Cerebellar cortex (tissue), 1 donor: ENCODE measurements at places on chromosomes 7 and 10.

DNA sequence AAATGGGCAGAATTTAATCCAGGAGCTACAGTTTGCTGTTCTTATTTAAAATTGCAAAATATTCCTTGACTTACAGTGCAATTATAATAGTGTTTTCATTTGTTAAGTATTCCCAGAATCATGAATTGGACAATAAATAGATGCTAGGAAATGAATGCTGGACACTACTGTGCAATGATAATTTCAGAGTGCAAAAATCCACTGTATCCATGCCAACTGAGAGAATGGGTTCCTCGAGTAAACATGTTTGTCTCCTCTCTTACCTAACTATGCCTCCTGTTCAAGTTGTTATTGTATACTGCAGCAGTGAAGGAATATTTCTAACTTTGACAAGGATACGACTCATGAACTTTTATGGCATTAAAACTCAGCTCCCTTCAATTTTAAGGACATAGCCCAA lies 1396.3 kb downstream of the GATA3 start:
- no peak for DNase-seq

DNA sequence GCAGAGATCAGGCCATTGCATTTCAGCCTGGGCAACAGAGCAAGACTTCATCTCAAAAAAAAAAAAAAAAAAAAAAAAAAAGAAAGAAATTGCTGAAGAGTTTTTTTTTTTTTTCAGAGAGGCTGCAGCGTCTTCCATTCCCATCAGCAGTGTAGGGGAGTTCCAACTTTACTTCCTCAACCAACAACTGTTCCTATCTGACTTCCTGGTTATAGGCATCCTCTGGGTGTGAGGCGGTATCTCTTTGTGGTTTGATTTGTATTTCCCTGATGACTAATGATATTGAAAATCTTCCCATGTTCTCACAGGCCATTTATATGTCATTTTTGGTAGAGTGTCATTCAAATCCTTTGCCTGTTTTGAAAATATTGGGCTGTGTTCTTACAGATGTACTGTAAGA lies 40.2 kb downstream of the PRTFDC1 start:
- no peak for DNase-seq

GRCh38 chr7:108045669-108046068 lies 42.7 kb upstream of the LAMB1 start:
- DNase-seq, result no peak

- DNase-seq, result no peak
Observed at GRCh38 chr7:135971366-135971725, 5.8 kb downstream of the MTPN start.

GRCh38 chr10:77146712-77147336 lies 490.8 kb downstream of the KCNMA1 start:
- DNase-seq, result no peak

- DNase-seq, result peak; percentile 71
Observed at GRCh38 chr7:80060218-80060806, 74.3 kb upstream of the GNAI1 start.

DNA sequence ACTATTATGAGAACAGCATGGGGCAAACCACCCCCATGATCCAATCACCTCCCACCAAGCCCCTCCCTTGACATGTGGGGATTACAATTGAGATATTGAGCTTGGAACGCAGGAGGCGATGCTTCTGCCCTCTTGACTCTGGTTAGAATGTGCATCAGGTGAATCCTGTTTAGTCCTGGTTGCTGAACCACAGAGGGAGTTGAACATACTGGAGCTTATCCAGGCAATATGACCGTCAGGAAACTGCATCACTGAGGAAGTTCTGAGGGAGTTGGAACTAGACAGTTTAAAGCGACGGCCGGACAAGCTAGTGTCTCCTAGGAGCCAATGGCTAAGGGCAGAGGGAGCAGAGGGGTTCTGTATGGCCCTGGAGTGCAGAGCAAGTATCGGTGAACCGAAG lies 31.8 kb upstream of the GARS1 start:
- DNase-seq, result no peak

DNA sequence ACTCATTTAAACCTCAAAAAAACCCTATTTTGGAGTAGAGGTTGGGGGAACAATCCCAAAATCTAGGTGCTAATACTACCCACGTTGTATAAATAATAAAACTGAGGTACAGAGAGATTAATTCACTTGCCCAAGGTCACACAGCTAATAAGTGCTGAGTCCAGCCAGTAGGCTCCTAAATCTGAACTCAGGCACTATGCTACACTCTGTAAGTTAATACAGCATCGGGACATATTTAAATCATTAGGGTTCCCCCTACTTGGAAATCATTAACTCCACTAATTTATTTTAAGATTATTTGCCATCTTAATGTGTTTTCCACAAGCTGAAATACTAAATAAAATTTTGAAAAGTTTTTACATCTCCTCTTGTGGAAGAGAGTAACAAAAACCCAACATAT lies 24.2 kb downstream of the PIP4K2A start:
- DNase-seq, result no peak

DNA sequence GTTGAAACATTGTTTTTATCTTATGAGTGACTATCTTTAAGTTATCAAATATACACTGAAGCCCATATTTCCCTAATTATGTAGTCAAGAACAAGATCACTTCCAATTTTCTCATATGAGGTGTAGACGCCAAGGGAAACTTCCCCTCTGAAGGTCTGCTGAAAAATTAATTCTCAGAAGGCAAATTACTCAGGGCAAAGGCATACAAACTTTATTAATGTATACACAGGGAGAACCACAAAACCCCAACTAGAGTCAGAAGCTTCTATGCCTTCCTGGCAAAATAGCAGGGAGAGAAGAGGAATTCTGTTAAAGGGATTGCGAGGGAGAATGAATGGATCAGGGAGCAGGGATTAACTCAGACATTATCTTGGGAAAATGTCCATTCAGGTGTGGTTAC lies 83.4 kb downstream of the DOCK4 start:
- DNase-seq, result no peak

GRCh38 chr10:132835848-132836233 lies 49.9 kb upstream of the NKX6-2 start:
- DNase-seq, result no peak

DNA sequence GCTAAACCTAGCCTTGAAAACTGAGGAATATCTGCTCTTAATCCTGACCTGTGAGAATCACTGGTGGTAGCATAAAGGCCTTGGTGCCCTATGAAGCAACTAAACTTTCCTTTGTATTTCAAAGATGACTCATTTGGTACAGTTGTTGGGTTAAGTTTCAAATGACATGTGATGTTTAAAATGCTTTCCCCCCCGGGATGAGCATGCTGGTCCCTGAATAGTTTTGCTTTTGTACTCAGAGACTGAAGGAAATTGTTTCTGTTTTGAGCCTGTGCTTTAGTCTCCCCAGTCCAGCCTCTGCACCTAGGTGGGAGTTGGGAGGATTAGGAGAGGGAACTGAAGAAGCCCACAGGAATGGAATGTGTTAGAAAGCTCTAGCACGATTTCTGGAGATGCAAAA lies 258.9 kb upstream of the NPY start:
- DNase-seq, result no peak

- no peak for DNase-seq
Observed at GRCh38 chr10:108436096-108436495, 1271.6 kb upstream of the SORCS1 start.

DNA sequence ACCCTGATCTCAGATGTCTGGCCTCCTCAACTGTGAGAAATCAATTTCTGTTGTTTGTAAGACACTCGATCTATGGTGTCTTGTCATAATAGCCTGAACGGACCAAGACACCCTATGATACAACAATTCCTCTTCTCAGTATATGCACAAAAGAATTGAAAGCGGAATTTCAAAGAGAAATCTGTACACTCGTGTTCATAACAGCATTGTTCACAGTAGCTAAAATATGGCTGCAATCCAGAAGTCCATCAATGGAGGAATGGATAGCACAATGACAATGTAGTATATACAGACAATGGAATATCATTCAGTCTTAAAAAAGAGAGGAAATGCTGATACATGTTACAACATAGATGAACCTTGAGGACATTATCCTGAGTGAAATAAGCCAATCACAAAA lies 354.6 kb downstream of the SFMBT2 start:
- no peak for DNase-seq

GRCh38 chr7:2601065-2601464 lies 30.7 kb upstream of the TTYH3 start:
- DNase-seq, result no peak

- DNase-seq, result no peak
Observed at GRCh38 chr10:102322914-102323313, 72.6 kb upstream of the NFKB2 start.

DNA sequence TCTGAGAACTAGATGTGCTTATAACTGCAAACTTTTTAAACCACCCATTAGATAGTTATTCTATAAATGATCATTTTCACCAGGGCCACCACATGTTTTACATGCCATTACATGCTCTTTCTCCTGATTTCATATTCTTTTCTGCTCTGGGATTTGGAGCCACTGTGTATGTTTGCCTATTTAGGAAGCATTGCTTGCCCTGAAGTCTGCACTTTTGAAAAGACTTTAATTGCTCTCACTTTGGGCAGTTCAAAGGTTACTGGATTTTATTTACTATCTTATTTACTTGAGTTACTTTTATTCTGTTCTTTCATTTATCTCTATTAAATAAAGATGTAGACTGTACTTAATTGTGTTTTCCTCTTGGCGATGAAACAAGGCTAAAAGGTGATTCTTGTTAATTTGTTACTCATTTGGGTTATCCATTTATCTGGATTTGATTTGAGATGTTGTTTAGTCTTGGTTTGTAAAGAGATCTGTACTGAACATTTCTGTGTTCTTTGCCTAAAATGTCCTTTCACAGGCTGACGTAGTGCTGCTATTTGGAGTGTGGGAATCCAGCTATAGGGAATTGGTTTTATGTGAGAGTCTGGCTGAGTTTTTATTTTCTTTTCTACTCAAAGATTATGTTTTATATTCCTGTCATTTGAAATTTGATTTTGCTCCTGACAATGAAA lies 88.8 kb downstream of the SUGCT start:
- no peak for DNase-seq

DNA sequence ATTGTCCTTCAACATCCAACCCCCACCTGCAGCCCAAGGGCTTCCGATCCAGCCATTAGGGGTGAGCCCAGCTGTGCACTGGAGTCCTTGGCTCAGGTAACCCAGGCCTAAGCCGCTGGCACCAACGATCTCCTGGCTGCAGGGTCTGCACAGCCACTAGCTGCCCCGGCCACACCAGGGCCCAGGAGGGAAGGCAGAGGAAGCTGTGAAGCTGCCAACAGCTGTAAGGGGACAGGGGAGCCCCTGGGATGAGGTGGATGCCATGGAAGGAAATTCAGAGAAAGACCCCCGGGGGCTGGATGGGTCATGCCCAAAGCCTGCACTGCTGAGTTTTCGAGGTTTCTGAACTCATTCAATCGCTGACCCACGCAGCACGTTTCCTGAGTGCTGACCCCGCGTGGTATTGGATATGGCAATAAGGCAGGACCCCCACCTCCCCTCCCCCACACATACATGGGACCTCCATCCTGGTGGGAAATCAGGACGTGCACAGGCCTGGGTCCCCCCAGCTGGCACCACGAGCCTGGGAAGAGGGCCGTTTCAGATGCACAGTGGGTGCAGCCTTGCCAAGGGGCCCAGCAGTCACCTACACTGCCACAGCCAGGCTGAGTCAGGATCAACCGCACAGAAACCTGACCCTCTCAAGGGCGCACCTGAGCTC lies 170.3 kb downstream of the DIP2C start:
- no peak for DNase-seq

DNA sequence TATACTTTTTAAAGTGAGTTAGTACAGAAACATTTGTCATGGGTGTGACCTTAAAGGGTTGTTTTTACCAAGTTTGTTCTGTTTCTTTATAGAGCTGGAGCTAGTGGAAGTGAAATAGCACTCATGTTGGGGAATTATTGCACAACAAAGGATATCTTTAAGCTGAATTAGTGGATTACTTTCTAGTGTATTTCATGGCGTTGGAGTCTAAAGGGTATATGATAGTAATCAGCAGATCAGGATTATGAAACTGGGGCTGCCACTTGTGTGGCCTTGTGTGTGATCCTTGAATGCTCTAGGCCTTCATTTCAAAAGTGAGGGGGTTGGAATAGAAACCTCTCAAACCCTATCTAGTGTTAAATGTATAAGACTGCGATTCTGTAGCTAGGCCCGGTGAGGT lies 123.6 kb downstream of the LYZL1 start:
- DNase-seq, result no peak

GRCh38 chr10:63446716-63447440 lies 18.9 kb downstream of the JMJD1C start:
- DNase-seq, result no peak

DNA sequence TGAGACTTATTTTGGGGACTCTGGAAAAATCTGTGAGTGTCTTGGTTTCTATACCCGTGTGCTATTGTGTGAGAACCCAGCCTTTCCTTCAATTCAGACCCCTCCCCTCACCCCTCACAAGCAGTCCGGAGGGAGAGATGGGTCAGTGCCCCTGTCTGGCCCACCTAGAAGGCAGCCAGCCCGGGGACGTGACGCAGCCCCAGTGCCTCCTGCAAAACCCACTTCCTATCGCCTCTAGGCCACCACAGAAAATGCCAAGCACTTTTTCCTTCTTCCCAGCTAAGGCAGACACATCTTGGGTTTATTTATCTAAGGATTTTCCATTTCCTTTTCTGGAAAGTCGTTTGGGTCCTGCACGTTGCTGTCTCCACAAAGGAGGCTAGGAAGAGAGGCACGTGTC lies 11.6 kb upstream of the AQP1 start:
- no peak for DNase-seq

GRCh38 chr10:127922675-127923366 lies 15.9 kb downstream of the PTPRE start:
- no peak for DNase-seq

DNA sequence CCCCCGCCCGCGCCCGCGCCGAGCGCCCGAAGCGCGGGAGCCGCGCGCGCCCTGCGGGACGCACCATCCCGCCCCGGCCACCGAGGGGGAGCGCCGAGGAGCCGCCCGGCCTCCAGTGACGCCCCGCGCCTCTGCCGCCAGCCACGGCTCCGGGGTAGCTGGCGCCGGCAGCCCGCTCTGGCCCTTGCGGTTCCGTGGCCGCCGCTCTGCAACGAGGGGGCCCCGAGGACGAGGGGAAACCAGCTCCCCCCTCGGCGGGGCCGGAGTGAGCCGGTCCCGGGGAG lies at the start of gene PAXIP1:
Gene PAXIP1, minus strand, starts transcription at position 33 of the 284 bp plus-strand sequence. CDS start 195 bp downstream, outside the sequence.
- DNase-seq, result no peak

DNA sequence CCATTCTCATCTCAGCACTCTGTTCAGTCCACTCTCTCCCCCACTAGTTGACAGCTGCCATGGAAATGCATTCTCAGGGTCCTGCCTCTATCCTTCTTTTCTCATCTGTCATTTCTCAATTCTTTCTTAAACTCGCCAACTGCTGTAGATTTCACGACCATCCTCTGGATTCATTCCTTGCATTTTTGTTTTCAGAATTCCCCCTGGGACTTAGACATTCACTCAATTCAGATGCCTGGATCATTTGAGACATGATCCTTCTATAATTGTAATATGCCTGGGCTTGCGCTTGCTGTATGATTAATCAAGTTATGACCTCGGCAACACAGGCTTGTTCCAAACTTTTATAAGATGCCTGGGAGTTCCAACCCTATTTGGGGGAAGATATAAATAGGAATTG lies 104.5 kb downstream of the RAB11FIP2 start:
- no peak for DNase-seq

DNA sequence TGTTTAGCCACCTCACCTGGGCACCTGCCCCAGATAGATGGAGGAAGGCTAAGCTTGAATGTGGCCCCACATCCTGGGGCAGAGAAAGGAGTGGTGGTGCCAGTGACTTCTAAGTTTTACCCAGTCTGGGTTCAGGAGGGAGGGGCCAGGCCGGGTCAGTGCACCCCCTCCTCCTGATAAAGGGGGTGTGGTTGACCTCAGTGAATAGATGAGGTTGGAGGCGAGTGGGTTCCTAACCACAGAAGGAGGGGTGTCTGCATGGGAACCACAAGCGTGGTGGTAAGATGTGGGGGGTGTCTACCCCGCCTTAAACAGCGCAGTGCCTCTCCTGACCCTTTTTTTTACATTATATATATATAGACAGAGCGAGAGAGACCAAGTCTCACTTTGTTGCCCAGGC lies 105.3 kb upstream of the KCTD7 start:
- no peak for DNase-seq
